ENCODE measurements at places on chromosomes 5 and 9. TPM values are rescaled to one million over a fixed set of nuclear protein-coding genes. Genes with fewer than 3 reads are reported as not detected.

DNA sequence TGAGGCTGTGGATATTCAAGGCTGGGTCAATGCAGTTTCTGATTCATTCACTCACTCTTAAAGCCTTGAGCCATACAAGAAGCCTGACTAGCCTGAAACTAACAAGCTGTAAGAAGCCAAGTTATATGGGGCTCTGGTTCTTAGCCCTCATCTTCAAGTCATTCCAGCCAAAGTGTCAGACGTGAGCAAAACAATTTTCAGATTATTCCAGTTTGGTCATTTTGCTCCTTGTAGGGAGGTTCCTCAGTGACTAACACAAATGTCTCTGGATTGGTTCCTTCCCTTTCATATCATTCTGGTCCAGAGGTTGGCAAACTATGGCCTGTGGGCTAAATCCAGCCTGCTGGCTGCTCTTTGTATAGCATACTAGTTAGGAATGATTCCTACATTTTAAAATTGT lies 12.5 kb upstream of the SHOC1 start:
- DNase-seq = no peak

DNA sequence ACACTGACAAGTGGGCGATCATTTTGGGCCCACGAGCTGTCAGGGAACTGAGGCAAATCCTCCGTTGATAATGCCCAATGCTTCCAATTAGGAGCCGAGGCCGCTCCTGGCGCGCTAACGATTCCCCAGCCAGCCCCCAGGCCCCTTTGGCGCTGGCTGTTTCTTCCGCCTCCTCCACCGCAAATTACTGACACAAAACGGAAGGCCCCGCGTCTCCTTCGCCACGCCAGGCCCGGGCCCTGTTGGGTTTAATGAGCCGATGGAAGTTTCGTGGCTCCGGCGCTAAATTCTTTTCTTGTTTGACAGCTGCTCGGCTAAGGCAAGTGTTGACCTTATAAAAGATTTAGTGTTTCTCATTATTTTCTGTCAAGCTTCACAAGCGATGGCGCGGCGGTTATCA lies 25.7 kb upstream of the BARHL1 start:
- DNase-seq = no peak

DNA sequence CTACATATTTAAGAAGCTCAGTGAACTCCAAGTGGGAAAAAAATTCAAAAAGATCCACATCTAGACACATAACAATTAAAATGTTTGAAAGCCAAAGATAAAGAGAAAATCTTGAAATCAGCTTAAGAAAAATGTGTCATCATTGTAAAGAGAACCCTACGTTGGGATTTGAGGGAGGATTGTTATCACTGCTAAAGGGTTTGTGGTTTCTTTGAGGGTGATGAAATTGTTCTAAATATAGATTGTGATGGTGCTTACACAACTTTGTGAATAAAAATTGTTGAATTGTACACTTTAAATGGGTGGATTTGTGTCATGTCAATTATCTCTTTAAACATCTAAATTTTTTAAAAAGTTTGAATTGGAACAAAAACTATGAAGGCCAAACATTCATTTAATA lies 92.2 kb upstream of the ADAMTS19 start:
- no peak for DNase-seq

The MCIDAS gene
- total RNA-seq = 0.32 TPM

DNA sequence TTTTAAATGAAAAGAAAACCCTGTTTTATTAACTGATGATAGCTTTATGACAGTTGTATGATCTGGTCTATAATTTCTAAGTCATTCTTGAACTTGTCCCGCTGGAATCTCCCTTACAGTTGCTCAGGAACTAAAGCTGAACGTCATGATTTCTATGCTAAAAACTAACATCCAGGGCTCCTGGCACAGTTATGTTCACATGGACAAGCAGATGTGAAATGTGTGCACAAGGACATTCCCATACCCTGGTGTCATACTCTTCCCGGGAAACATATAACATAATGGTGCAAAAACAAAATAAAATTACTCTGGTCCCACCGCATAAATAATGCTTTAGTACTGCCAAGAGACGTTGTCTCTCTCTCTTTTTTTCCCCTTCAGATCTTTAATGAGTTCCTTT lies 134.9 kb downstream of the PRDM6 start:
- DNase-seq = no peak

- DNase-seq = no peak
These were observed 15.0 kb upstream of the POU5F2 start for GRCh38 chr5:93756372-93756771.

The TNPO1 gene
- 120 TPM for total RNA-seq

DNA sequence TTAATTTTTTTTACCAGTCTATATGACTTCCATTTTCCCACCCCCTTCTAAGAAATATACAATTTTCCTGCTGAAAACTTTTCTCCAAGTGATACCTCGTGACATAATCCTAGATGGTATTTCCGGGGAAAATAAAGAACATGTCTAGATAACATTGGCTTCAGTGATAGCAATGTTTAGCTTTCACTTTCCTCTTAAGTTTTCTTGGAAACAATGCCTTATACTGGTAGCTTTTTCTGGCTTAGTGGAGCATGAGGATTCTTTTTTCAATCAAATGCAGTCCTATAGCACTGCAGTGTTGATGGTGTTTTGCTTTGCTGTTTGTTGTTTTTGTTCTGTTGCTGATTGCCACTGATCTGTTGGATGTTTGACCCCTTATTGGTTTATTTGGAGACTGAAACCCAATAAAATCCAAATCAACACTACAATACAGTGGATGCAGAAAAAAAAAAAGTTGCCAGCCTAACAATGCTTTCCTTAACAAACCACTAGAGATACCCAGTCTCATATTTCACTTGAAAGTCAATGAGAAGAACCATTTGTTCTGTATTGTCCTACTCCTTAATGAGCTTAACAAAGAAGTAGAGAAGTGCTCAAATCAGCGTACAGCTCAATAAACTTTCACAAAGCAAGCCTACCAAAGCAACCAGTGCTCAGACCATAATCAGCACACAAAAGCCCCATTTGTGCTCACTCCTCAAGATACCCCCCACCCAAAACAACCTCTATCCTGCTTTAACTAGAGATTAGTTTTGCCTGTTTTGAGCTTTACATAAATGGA lies 74.2 kb upstream of the GRAMD2B start:
- DNase-seq = no peak

The ZNF354C gene
- 6.7 TPM for total RNA-seq

The CCL28 gene
- total RNA-seq = 13.4 TPM

DNA sequence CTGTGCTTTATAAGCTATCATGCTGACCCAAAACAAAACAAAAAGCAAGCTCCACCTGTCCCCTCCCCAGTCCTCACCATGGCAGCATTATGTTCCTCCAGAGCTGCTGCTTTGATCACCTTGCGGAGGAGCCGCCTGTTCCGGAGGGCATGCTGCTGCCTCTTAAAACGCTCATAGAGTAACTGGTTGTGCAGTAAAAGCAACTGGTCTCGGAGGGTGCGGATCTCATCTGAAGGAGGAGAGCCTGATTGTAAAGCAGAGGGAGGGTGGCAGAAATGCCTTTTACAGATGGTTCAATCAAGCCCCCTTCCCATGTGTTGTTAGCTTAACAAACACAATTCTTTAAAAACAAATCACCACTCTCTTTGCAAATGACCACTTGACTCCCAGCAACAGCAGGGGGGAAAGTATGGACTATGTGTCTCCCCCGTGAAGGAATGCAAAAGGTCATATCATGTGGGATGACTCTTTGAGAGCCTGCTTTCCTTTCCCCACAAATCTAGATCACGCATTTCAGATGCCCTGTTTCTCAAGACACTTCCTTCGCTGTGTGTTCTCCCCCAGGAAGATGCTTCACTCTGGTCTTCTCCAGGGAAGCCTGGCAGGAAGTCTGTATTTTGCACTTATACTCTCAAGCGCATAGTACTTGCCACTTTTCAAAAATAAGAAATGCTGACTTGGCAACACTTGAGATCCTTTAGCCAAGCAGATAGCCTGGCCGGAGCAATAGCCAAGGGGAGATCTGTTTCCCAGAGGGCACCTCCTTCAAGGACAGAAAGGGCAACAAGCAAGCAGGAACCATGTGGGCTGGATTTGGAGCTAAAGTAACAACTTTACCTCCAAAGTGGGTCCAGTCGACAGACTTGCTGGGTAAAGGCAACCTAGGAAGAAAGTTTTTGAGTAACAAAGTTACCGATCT lies 25.1 kb downstream of the SPACA9 start:
- DNase-seq = no peak

DNA sequence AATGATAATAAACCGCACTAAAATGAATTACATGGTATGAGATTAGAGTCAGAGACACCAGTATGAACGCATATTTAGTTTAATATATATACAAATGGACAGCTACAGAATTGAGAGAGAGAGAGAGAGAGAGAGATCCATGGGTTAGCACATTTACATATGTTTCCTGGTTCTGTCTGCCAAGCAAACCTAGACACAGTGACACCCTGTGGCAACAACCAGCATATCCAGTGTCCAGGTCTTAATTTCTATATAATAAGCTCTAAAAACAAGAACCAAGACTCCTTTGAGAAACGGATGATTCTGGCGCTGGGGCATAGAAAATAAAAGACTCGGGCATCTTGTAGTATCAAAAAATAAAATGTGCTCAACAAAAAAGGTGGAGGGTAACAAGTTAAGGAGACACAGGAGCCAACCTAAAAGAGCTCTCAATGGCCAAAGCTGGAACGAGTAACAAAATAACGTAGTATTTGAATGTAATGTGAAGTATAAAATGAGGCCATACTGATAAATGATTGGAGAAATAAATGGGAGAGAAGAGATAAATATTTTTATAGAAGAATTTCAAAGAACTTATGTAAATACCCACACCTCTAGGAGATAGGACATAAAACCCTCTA lies 84.5 kb downstream of the RFX3 start:
- peak; percentile 23 for DNase-seq

GRCh38 chr9:7560669-7561305 lies 238.8 kb downstream of the DMAC1 start:
- DNase-seq = no peak

DNA sequence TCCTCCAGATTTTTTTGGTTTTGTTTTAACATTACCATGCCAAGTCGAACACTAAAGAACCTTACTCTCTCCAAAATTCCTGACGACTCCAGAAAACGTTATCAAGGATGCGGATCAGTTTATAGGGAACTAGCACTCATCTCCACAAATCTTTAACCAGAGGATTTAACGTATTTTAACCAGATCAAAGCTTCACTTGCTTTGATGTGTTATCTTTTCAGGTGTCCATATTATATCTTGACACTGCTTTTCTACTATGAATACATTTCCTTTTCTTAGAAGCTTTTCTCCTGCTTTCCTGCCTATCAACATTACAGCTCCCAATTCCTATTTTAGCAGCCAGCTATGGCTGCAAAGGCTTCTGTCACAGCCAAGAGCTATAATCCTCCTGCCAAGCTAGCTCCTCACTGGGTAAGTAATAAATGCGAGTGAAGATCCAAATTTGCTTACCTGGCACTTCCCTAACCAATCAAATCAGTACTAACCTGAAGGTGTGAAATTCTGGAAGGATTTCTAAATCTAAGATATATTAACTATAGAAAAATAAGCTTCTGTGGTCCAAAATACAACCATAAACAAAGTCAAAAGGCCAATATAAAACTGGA lies 60.2 kb downstream of the CDC14B start:
- no peak for DNase-seq

- no peak for DNase-seq
These were observed 459.2 kb upstream of the RGMB start for GRCh38 chr5:98314292-98314691.
